ENCODE measurements at places on chromosomes 5 and 9.

DNA sequence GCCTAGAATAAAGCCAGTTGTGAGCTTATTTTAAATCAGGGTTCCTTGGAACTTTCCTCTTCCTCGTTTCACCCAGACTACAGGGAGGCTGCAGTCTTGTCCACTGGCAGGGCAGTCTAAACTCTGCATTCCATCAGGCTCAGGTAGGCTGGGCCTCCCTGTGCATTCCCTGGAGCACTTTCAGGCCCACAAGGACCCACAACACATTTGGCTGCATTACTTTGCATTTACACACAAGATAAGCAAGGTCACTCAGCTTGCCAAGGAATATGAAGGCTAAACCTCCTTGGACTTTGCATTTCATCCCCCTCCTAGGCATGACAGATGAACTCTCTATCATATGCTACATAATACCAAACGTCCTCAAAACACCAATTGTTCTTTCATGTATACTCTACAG is 104.2 kb downstream of the MARCHF3 start:
- no peak for DNase-seq

GRCh38 chr5:21121213-21121612 is 1133.2 kb upstream of the CDH18 start:
- DNase-seq = no peak

- DNase-seq = no peak
Measured at GRCh38 chr9:105073147-105073546, 145.2 kb upstream of the ABCA1 start.

DNA sequence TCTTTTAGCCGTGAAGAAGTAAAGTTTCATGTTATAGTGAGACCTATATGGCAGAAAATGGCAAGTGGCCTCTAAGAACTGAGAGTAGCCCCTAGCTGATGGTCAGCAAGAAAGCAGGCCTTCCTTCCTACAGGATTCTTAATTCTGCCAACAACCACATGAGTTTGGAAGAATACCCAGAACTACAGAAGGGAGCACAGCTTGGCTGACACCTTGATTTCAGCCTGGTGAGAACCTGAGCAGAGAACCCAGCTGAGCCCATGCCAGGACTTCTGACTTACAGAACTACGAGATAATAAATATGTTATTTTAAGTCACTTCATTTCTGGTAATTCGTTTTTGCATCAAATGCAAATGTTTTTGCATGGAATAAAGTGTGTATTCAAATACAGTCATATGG is 5.9 kb upstream of the FBXL17 start:
- no peak for DNase-seq

- no peak for DNase-seq
Measured at GRCh38 chr9:128987805-128988204, 40.3 kb downstream of the NUP188 start.
